ENCODE measurements at places on chromosomes 3 and 15. TPM values are rescaled to one million over a fixed set of nuclear protein-coding genes. Genes with fewer than 3 reads are reported as not detected.
A peak's percentile ranks its signal among the peaks of the same experiment; 100 is the strongest.

The ZBBX gene
- not detected for total RNA-seq

The EOMES gene
- total RNA-seq: not detected

The ARGFX gene
- total RNA-seq: not detected

The MTHFS gene
- 16.6 TPM for total RNA-seq

The CFAP92 gene
- 0.20 TPM for total RNA-seq

The HTR3C gene
- not detected for total RNA-seq

The APBA2 gene
- not detected for total RNA-seq

The SERINC4 gene
- 0.82 TPM for total RNA-seq

The TGM4 gene
- not detected for total RNA-seq

The GPR149 gene
- total RNA-seq: not detected

The CHRNA7 gene
- 6.5 TPM for total RNA-seq

The PRRT3 gene
- 2.9 TPM for total RNA-seq

The KLF15 gene
- total RNA-seq: 75.1 TPM

DNA sequence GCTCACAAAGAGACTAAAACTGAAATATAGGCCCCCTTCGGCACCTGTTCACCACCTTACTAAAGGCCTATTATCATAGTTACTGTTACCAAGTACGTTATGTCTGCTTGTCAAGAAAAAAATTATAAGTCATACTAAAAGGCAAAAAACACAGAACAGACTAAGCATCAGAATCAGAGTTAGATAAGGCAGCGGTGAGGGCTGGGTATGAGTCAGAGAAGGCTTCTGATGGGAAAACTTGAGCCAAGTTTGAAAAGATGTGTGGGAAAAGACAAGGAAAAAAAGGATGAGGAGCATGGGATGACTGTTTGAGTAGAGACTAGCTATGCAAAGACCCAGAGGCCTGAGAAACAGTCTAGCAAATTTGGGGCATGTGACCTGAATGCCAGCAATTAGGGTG, 387.2 kb upstream of the SGO1 start:
- DNase-seq: no peak

- no peak for DNase-seq
Measured at GRCh38 chr15:98549003-98549402, 99.3 kb upstream of the IGF1R start.

DNA sequence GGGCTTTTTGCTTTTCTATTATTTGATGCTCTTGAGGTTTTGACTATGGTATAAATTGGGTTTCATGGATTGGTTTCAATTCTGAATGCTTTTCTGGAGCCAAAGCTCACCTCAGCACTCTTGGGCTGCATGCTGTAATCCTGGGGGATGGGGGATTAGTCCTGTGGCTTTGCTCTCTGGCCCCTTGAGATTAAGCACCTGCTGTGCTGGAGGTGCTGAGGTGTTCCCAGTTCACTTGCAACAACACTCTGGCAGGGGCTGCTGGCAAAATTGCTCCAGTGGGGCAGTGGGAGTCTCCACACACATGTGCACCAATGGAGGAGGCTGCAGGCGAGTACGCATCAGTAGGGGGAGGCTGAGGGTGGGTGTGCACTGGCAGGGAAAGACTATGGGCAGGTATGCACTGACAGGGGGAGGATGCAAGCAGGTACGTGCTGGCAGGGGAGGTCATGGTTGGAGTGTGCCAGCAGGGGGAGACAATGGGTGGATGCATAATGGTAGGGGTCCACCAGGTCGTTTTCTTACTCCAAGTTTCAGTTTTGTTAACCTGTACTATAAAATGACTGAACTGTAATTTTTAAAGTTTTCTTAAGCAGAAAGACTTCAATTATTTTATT, 489.2 kb downstream of the FGF12 start:
- DNase-seq: no peak

GRCh38 chr3:141275032-141275422, 43.4 kb downstream of the PXYLP1 start:
- DNase-seq: no peak

DNA sequence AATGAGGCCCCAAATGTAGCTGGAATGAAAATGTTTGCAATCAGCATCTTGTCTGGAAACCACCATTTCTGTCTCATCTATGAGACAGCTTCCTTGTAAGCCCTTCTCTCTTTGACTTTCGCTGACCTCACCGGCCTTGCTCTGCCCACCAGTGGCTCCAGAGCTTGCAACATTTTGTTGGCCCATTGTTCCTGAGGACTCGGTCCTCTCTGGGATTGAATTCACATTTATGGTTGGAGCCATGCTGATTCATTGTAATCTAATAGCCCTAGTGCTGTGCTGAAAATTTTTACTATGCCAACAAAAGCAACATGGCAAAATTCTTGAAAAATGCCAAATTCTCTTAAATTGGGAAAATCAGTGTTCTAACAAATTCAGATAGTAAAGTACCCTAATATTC, 37.2 kb downstream of the ABHD5 start:
- no peak for DNase-seq

DNA sequence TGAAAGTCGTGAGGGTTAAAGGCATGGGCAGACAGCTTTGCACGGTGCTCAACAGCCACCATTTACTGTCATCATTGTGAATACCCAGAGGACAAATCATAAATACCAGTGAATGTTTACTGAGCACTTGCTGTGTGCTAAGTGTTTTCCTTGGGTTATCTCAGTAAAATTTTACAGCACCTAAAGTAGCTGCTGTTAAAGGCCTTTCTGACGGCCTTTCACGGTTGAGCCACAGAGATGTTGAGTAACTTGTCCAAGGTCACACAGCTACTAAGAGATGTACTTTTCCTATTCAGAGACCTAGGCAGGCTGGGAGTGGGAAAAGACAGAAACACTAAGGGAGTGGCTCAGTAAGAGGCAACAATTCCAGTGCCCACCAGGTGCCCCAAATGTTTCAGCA, 393 bp upstream of the CPNE9 start:
- DNase-seq: no peak

DNA sequence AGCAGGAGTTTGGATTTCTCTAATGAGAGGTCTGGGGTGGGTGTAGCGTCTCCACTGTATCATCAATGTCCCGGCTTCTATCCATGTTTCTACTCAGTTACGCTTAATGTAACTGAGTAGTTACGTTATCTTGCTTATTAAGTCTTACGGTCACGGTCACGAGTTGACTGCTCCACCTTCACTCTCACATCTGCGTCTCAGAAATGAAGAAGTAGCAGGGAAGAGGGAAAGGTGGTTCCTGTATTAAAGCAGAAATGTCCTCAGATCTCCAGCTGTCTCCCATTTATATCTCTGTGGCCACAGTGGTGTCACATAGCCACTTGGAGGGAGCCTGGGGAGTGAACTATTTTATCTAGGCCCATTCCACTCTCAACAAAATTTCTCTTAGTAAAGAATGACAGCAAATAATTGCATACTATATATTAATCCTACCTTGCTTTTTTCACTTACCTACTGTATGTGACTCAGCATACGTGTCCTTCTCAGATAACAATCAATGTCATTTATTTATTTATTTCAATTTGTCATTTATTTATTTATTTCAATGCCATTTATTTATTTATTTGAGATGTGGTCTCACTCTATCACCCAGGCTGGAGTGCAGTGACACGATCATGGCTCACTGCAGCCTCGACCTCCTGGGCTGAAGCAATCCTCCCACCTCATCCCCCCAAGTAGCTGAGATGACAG, 39.7 kb upstream of the RNU6-1 start:
- DNase-seq: no peak

DNA sequence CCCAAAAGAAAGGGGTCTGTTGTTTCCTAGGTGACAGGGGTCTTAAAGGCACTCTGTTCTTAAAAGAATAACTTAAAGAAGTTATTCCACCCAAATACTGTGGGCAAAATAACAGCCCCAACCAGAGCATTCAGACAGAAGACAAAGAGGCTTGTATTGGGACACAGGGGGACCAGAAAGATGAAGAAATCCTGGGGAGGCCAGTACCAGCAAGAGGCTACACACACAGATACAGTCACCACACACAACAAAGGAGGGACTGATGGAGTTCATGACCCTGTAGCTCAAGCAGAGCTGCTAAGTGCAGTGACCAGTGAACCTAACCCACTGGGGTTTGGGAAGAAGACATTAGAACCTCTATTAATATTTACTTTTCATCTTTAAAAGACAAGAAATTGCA, 59.0 kb downstream of the MTHFS start:
- DNase-seq: no peak

GRCh38 chr3:182959474-182960350, 20.6 kb downstream of the DCUN1D1 start:
- DNase-seq: no peak

- DNase-seq: no peak
Measured at GRCh38 chr3:7854721-7855120, 646.9 kb upstream of the LMCD1 start.

DNA sequence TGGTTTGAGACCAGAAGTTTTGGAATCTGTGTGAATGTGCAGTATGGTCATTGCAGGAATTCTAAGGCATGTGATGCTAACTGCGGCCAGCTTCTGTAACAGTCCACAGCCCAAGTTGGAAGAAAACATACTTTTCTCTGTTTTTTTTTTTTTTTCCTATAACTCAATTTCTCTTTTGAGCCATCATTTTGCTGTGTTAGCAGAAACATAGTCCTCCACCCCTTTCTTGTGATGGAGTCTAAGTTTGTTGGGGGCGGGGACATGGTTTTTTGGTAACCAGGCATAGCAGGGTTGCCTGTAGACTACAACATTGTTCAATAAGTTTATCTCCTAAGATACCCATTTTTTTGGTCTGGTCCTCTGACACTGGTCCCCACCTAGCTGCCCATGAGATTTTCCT, 223.2 kb upstream of the ONECUT1 start:
- DNase-seq: no peak

GRCh38 chr15:70159713-70160009, 61.9 kb upstream of the TLE3 start:
- DNase-seq: no peak

DNA sequence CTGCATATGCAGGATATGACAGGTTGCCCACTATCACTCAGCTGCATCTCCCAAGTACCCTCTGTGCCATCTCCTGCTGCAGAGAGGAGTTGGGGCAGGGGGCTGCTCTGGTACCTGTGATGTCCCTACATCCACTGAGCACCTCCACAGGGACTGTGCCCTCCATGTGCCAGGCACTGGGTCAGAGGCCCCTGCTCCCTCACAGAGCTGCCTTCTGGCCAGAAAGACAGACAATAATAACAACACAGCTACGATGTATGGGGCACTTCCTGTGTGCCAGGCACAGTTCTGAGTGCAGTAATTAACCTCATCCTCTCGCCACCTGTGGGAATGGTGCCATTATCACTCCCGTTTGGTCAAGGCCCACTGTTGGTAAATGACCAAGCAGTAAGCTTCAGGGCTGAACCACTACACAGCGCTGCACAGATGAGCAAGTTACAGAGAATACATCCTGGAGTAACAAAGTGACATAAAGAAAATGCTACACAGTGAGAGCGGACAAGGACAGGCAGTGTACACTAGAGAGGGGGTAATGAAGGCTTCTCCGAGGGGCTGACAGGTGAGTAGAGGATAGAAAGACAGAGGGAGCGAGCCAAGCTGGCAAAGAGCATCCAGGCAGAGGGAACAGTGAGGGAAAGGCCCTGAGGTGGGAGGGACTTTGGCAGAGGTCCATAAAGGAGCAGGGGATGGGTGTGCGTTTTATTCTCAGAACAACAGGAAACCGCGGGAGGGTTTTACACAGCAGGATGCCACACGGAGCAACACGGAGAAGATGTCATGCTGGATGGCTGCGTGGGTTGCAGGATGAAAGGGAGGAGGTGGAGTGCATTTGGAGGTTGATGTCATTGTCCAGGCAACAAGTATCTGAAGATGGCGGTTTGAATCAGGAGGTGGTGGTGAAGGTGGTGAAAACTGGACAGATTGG, 13.6 kb downstream of the WNT7A start:
- DNase-seq: no peak

GRCh38 chr3:152382312-152383135, 113.8 kb downstream of the MBNL1 start:
- no peak for DNase-seq

- DNase-seq: no peak
Measured at GRCh38 chr3:134471521-134472193, 14.1 kb downstream of the ANAPC13 start.

DNA sequence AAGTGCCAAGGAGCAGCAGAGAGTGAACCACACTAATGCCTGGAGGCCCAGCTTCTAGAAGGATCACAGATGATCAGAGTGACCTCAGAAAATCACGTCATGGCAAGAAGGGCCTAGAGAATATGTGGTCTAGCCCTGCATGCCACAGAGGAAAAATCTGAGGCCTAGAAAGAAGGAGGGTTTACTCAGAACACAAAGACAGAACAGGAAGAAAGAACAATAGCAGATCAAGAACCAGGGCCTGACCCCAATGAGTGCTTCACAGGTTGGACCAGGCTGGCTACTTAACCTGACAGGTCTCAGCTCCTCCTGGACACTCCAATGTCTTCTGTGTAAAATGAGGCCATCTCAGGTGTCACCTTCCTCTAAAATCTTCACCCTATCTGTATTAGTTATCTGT, 14.2 kb downstream of the RAB6B start:
- no peak for DNase-seq

DNA sequence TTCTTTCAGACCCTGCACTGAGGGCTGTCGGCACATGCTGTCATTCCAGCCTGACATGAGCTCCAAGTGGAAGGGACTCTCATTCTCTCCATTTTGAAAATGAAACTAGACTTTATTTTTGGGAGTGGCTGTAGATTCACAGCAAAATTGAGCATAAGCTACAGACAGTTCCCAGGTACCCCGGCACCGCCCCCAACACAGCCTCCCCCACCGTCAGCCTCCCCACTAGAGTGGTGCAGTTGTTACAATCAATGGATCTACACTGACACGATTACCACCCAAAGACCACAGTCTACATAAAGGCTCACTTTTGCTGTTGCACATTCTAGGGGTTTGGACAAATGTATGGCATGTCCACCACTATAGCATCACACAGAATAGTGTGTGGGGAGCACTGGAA, 29.5 kb upstream of the FGD5 start:
- DNase-seq: no peak

GRCh38 chr3:152292366-152292765, 23.6 kb downstream of the MBNL1 start:
- no peak for DNase-seq

GRCh38 chr3:52001443-52001974, 5.8 kb upstream of the RPL29 start:
- DNase-seq: peak; percentile 73

DNA sequence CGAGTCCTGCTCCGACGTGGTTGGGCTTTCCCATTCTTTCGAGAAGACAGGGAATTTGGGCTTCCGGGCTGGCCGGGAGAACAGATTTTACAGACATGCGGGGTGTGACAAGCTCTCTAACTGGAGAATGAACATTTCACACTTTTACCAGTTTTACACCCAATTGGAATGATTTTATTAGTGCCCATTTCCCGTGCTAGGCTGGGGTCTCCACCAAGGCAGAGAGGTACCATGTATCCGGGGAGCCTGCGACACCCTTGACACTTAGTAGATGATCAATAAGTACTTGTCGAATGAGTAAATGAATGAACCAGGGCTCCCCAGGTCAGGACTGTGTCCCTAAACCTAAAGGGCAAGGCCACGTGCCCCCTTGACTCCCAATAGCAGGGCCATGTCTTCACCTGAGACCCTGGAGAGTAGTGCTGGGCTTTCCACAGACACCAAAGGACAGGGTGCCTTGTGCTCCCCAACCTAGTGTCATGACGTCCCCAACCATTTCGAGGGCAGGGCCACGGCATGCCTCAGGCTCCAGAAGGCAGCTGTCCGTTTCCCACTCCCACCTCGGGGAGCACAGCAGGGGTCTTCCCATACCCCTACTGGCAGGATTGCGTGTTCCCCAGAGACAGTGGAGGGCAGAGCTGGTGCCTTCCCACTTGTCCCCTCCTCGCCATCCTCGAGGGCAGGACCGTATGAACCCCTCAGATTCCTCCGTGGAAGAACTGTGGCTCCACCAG, 679 bp upstream of the MYD88 start:
- no peak for DNase-seq

- DNase-seq: no peak
Measured at GRCh38 chr15:32856753-32857152, 138.9 kb downstream of the GREM1 start.

Data from gastrocnemius medialis (tissue), 4 donors.